Heart right ventricle (tissue), 16 donors: ENCODE measurements at places on chromosomes 7 and 10. TPM values are rescaled to one million over a fixed set of nuclear protein-coding genes. Genes with fewer than 3 reads are reported as not detected.

GRCh38 chr10:35040760-35041501, 49.2 kb downstream of the CUL2 start:
- no peaks in the 10 kb centered on the region for H3K27me3 ChIP-seq
- no peaks in the 10 kb centered on the region for H3K4me1 ChIP-seq
- no peak overlapping the region for H3K27ac ChIP-seq
- no peak overlapping the region for H3K4me3 ChIP-seq
- no peak for DNase-seq

DNA sequence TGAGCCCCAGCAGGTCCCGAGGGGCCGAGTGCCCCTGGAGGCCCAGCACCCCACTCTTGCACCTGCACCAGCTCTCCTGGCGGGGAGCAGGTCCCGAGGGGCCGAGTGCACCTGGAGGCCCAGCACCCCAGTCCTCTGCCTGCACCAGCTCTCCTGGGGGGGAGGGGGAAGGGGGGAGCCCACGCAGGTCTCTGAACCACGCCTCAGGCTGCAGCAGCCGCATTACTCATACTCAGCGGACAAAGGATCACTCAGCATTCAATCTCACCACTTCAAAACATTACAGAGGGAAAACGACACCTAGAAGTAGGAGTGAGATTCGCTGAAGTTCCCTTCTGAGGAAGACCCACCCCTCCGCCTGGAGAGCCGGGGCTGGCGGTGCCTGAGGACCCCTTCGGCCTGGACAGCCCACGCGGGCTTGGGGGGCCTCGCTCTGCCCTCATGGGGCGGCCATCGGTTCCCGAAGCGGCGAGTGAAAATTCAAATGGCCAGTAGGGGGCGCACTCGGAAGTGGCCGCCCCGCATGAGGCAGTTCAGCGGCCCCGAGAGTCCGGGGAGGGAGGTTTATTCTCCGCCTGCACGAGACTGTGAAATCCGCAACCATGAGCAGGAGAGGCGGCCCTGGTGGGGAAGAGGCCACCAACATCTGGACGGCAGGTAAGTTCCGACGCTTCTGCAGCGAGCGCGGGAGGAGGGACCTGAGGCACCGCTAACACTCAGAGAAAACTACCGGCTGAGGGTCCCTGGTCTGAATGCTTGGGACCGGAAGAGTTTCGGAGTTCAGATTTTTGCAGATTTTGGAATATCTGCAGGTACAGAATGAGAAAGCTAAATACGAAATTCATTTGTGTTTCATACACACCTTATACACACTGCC, 1.1 kb upstream of the GPER1 start:
- no peaks in the 10 kb centered on the region for H3K36me3 ChIP-seq
- H3K27me3 ChIP-seq: no peaks in the 10 kb centered on the region
- peak overlapping the region; percentile 61 for H3K4me3 ChIP-seq
- peak; percentile 79 for DNase-seq

Gene OR13A1
- not detected for total RNA-seq

DNA sequence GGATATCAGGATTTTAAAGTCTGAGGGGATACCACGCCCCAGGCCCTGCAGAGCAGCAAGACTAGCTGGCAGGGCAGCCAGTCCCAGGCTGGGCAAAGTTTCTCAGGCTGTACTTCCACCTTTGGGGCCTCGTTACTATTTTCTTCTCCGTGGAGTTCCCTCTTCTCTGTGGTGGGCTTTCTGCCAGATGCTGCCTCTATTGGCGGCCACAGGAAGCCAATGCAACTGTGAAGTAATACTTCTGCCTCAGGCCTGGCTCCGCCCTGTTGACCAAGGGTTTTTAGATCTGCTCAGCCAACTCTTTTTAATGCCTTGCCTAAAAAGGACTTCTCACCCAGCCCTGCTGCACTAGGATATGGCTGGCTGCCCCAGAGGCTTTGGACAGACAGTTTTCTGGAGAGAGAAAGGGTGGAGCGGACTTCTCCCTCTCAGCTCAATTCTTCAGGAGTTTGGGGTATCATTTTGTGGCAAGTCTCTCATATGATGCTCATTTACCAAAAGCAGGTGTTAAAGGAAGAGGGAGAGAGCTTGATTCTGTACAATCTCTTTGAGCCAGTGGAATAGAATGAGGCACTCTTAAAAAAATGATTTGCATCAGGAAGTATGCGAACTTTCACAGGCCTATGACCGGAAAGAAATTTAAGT, 67.4 kb downstream of the HHEX start:
- H3K36me3 ChIP-seq: no peaks in the 10 kb centered on the region
- peak; percentile 86 for DNase-seq
- peaks cover 20% of the 10 kb centered on the region for H3K4me1 ChIP-seq
- no peak overlapping the region for H3K27ac ChIP-seq

GRCh38 chr10:113226831-113227445, 276.9 kb downstream of the TCF7L2 start:
- DNase-seq: no peak
- no peaks in the 10 kb centered on the region for H3K27me3 ChIP-seq
- no peak overlapping the region for H3K27ac ChIP-seq
- peaks cover 6% of the 10 kb centered on the region for H3K4me1 ChIP-seq
- no peaks in the 10 kb centered on the region for H3K36me3 ChIP-seq
- no peak overlapping the region for H3K4me3 ChIP-seq

DNA sequence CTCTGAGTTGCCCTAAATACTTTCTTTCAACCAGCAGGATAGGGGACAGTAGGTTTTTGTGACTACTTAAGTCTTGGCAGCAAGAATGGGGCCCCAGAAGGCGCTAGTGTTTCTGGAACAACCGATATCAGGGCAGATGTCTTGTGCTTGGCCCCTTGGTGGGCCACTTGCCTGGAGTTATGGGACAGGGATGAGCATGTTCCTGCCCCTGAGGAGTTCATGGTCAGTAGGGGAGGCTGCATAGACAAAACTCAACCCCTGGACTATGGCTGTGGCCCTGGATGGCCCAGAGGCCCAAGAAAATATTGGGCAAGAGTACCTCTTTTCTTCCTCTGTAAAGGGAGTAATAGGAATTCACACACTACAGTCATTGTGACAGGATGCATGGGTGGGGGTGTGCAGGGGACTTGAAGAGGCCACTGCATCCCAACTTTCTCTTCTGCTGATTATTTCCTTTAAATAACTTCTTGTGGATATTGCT, 57.7 kb upstream of the IGFBP3 start:
- H3K4me1 ChIP-seq: peaks cover 31% of the 10 kb centered on the region
- peak overlapping the region; percentile 19 for H3K27ac ChIP-seq
- no peaks in the 10 kb centered on the region for H3K36me3 ChIP-seq
- no peak overlapping the region for H3K4me3 ChIP-seq
- no peaks in the 10 kb centered on the region for H3K27me3 ChIP-seq

- H3K27me3 ChIP-seq: no peaks in the 10 kb centered on the region
- H3K4me3 ChIP-seq: no peak overlapping the region
- peaks cover 15% of the 10 kb centered on the region for H3K4me1 ChIP-seq
- no peak for DNase-seq
- no peak overlapping the region for H3K27ac ChIP-seq
- peaks cover 7% of the 10 kb centered on the region for H3K36me3 ChIP-seq
Observed at GRCh38 chr7:29113384-29114102, 32.8 kb downstream of the CPVL start.

Gene PDSS1
- 5.0 TPM for total RNA-seq

Gene NPC1L1
- 0.25 TPM for total RNA-seq

GRCh38 chr10:114635797-114636550, 22.1 kb downstream of the ABLIM1 start:
- no peaks in the 10 kb centered on the region for H3K36me3 ChIP-seq
- no peak overlapping the region for H3K4me3 ChIP-seq
- H3K4me1 ChIP-seq: peaks cover 67% of the 10 kb centered on the region
- no peaks in the 10 kb centered on the region for H3K27me3 ChIP-seq
- H3K27ac ChIP-seq: peak overlapping the region; percentile 94
